ENCODE measurements at places on chromosomes 5 and 9.

GRCh38 chr5:51172903-51173626, 210.2 kb upstream of the ISL1 start:
- DNase-seq, result no peak

GRCh38 chr5:93384995-93385394, 196.0 kb downstream of the NR2F1-AS1 start:
- DNase-seq, result no peak

- no peak for DNase-seq
Observed at GRCh38 chr9:112881331-112881730, 9.3 kb downstream of the SLC46A2 start.

GRCh38 chr9:93301911-93302541, 118.1 kb downstream of the WNK2 start:
- no peak for DNase-seq

- no peak for DNase-seq
Observed at GRCh38 chr5:138903130-138903775, 28.1 kb upstream of the LRRTM2 start.

DNA sequence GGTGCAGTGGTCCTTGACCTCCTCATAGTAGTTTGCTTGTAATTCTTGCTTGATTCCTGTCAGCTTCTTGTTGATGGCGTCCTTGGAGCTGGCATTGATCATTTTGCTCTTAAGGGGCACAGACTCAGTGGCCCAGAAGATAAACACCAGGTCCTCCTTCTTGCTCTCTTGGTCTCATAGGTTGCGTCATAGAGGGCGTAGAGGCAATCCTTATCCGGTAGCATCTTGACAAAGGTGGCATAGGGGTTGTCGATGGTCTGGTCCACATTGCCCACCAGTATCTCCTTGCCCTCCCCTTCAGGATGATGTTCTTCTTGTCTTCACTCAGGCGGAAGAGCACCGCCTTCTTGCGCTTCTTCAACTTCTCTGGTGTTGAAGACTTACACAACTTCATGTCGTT, 19.2 kb downstream of the CCDC125 start:
- no peak for DNase-seq

DNA sequence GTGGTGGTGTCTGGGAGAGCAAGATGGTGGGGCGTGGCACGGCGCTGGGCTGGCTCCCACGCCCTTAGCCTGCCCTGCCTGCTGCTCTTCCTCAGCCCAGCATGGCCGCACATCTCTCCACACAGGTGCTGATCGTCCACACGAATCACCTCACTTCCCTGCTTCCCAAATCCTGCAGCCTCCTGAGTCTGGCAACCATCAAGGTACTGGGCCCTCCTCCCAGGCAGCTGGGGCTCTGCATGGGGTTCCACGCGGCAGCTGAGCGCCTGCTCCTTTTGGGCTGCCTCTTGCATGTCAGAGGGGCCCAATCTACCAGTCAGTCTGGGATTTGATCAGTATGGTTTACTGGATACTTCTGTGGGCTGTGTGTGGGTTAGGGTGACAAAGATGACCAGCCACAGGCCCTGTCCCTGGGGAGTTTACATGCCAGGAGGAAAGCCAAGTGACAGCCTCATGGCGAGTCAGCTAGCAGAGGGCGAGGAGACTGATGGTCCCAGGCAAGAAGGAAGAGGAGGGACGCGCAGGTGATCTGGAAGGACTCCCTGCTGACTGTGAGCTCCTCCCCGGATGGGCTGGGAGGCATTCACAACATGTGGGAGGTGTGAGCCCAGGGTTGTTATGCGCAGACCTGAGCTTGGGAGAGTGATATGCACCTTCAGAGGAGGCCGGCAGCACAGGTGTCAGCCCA, 6.0 kb downstream of the LRSAM1 start:
- no peak for DNase-seq

DNA sequence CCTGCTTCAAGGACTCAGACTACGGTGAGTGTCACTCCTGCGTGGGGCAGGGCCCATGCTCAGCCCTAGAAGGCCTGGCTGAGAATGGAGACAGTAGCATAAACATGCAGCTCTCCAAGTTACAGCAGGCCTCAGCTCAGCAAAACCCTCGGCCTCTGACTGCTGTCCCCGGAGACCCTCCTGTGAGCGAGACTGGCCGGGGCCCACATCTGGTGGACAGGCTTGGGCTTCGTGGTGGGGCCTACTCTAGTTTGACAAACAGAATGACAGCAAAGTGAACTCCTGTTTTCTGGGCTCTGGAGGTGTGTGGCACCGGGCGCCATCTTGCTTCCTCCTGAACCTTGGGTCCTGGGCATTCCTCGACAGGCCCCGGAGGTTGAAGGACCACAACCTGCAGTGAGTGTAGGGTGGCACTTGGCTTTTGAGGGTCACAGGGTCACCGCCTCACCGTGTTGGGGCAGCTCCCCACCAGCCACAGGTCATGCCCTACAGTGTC, 97.5 kb downstream of the PHF2 start:
- no peak for DNase-seq

DNA sequence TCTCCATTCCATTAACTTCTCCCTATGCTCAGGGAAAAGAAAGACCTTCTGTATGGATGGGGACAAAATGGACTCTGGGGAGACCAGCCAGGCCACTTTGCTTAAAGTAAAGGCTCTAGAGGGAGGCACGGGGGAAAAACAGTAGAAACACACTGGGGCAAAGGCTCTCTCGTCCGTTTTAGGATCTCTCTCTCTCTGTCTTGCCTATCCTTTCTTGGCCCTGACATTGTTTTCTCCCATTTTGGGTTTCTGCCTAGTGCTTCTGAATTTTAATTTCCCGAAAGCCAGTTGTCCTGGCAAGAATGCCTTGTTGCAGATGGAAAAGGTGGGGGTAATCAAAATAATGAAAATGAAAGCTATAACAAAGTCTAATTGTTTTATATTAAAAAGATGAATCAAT, 28.2 kb downstream of the NMUR2 start:
- no peak for DNase-seq

DNA sequence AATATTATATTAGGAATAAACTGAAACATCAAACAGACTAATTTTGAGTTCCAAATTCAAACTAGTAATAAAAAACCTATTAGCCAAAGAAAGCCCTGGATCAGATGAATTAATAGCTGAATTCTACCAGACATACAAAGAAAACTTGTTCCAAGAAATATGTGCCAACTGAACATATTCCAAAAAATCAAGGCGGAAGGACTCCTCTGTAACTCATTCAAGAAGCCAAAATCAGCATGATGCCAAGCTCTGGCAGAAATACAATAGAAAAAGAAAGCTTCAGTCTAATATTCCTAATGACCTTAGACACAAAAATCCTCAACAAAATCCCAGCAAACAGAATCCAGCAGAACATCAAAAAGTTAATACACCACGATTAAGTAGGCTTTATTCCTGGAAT, 619.1 kb upstream of the COX7C start:
- DNase-seq, result no peak

DNA sequence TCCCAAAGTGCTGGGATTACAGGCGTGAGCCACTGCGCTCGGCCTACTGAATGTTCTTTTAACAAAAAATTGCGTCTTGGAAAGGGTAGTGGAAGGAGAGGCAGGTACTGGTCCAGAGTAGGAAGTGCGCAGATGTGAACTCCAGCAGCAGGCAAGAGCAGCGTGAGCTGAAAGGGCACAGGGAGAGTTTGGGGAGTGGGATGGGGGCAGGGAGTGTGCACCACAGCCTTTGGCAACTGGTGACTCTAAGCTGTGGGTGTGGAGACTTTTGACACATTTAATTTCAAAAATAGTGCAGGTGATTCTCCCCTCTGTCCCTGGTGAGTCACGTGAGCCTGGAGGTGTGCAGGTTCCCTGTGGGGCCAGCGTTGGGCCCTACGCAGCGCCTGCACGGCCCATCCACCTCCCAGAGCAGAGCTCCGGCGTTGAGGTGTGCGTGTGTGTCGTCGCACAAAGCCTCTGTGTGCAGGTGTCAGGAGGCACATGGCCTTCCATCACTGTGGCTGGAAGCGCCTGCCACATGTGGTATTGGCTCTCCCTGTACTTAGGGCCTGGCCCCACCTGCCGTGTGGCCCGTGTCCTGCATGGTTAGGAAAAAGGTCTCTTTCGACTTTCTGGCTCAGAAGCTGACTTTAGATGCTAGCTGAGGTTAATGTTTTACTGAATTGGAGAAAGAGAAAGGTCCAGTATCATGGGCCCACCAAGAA, 11.5 kb downstream of the SQSTM1 start:
- no peak for DNase-seq

- no peak for DNase-seq
Observed at GRCh38 chr5:144202072-144202471, 31.4 kb downstream of the KCTD16 start.

DNA sequence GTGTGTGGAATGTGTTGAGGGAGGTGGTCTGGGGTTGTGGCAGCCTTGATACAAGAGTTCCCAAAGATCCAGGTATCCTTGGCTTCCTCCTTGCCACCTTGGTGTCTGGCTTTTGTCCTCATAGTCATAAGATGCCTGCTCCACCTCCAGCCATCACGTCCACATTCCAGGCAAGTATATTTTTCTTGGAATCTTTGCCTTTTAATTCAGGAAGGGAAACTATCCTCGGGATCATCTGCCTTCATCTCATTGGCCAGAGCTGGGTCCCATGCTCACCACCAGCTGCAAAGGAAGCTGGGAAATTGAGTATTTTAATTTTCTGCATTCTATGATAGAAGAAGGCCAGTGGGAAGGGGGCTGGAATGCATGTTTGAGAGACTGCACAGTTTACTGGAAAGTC, 186.7 kb downstream of the C9orf50 start:
- no peak for DNase-seq

- DNase-seq, result no peak
Observed at GRCh38 chr9:4842213-4842612, 49.5 kb downstream of the RCL1 start.

DNA sequence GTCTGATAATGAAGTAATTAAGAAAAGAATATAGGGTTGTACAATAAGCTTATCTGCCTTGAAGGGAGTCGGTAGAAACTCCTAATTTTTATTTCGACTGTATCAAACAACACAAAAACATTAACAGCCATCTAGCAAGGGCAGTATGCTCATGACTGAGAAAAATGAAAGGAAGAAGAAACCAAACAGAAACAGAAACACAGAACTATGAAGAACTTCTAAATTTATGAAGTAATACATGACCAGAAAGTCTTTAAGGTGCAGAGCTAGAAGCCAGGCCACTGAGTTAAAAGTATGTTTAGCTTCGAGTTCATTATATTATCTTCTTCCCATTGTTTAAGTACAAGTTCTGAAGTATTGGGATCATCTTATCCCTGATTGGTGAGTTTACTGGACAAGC, 367.3 kb upstream of the C9orf72 start:
- no peak for DNase-seq

DNA sequence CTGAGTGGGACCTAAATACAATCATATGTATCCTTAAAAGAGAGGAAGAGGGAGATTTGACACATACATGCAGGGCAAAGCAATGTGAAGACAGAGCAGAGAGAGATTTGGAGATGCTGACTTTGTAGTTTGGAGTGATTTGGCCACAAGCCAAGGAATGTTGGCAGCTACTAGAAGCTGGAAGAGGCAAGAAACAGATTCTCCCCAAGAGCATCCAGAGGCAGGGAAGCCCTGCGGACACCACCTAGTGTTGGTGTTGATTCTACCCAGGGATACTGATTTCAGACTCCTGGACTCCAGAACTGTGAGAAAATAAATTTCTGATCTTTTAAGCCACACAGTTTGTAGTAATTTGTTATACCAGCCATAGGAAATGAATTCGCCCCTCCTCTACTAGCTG, 64.9 kb upstream of the OSMR start:
- no peak for DNase-seq

DNA sequence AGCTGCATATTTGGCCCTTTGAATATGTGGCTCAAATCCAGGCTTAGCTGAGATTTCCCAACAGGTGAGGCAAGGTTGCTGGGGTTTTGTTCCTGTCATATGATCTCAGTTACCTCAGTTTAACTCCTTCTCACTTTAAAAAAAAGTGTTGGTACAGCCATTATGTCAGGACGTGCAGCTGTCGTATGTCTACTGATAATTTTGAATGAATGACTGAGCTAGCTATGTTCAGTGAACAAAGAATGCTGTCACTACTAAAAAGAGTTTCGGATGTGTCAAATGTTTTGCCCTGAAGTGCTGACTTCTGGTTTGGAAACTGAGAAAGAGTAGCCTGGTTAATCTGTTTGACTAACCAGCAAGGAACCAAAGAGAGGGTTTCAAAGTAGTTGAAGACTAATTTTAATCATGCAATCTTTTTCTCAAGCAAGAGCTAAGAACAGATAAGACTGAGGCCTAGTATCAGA, 106.3 kb upstream of the NR3C1 start:
- no peak for DNase-seq

DNA sequence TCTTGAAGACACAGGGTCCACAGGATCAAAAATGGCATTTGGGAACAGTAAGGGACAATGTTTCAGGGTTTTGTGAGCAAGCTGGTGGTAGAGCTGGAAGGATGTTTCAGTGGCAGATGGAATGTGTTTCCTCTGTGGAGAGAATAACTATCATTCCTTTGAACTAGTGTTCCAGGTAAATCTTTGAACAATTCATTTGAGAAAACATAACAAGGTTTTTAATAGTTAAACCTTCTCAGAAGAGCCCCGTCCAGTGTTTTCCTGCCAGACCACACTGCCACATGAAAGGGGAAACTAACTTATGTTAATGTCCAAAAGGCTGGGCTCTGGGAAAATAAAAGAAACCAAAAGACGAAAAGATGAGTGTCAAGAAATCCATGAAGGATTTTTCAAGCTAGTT, 207.0 kb upstream of the ZNF462 start:
- no peak for DNase-seq

GRCh38 chr9:76662476-76663281, 101.6 kb upstream of the PCA3 start:
- no peak for DNase-seq

- no peak for DNase-seq
Observed at GRCh38 chr5:161410640-161411039, 135.9 kb downstream of the GABRB2 start.

DNA sequence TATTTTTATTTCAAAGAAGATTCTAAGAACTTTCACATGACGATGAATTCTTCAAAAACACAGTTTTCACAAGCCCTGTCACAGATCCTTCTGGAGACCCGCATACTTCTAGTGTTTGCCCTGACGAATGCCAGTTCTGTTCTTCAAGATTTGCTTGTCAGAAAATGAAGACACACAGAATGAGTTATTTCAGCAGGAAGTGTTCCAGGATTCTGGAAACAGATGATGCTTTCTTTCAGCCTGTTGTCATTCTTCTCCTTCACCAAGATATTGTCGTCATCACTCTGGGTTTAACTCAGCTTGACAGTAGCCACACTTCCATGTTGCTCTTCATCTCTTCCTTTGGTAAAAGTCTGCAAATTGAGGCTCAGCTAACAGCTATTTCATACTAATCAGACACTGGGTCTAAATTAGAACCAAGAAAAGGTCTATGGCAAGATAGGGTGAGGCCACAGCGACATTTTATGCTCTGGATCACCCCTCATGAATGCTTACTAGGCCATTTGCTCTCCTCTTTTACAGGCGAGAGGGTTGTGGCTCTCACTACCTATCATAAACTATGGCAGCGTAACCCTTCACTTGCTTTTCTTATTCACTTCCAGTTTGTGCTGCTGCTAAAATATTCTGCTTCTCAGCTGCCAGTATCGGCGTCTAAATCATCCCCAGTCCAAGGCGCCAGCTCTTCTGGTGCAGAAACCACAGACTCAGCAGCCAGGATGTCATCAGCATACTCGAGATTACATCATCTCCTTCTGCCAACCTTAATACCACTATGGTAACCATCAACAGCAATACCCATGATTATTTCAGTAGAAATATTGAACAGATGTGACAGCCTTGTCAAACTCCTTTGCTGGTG, 159.6 kb upstream of the TBCA start:
- DNase-seq, result no peak

Data from BJ (cell line).